ENCODE measurements at places on chromosomes 11 and 22.
A peak's percentile ranks its signal among the peaks of the same experiment; 100 is the strongest.

GRCh38 chr11:128834157-128834556, 32.9 kb downstream of the KCNJ1 start:
- no peak for DNase-seq

DNA sequence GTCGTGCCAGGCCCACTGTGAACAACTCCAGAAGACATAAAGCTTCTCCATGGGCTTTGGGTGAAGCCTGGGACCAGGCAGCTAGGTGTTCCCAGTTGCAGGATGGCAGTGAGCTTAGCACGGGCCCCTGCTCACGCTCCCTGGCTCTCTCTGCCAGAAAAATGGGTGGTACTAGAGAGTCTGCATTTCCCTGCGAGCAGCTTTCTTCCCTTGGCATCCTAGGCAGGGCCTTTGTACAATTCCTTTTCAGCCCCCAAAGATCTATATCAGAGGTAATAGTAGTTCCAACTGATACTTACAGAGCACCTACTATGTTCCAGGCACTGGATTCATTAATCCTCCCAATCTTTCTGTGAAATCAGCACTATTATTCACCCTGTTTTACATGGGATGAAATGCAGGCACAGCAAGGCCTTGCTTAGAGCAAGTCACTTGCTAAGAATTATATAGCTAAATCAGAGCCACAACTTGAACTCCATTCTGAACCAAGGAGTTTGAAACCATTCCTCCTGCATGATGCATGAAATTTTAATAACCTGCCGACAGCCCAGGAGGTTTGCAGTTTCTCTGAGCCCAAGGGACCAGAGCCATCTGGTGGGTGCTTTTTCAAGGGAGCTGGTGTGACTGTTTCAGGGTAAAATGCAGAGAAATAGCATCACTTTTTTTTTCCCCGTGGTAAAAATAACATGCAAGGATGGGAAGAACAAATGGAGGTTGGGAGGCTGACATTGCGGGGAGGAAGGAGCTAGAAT, 22.7 kb downstream of the NAV2 start:
- DNase-seq: no peak

- DNase-seq: no peak
These were observed 59.1 kb upstream of the TCF20 start for GRCh38 chr22:42329504-42329903.

GRCh38 chr22:32005453-32005852, 37.6 kb upstream of the SLC5A1 start:
- DNase-seq: peak; percentile 40

DNA sequence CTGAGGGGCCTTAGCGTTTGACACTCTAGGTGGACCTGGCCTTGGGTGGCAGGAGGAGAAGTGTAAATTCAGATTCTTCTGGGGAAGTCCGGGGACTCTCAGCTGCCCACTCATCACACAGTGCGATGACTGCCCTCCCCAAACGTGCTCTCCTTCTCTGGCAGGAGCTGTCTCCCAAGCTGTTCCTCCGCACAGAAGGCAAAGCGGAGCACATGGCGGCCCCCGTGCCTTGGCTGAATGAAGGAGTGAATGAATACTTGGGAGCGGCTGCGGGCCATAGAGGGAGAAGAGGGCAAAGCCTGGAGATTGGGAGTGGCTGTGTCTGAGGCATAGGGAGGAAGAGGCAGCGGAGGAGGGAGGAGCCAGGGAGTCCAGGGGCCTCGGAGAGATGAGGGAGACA, 6.9 kb upstream of the NAA40 start:
- no peak for DNase-seq

GRCh38 chr11:93082900-93083299, 113.4 kb downstream of the MTNR1B start:
- DNase-seq: no peak

GRCh38 chr11:16981651-16982194, 32.5 kb downstream of the PLEKHA7 start:
- DNase-seq: no peak

DNA sequence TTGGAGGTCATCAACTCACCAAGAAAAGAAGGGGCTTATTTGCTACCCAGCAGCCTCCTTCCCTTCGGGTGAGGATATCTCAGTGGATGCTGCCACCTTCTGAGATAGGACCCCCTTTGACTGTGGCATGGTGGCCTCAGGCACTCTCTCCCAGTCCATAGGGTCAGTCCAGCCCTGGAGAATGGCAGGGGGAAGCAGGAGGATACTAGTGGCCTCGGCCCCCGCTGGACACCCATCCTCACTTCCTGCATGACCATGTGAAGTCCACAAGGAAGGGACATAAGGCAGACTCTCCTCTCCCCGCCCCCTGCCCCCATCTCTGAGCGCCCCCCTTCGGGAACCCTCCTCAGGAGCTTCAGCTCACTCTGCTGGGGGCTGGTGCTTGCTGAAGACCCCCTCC, 24.4 kb downstream of the TPBGL start:
- no peak for DNase-seq

GRCh38 chr11:7546324-7546791, 32.6 kb downstream of the PPFIBP2 start:
- peak; percentile 95 for DNase-seq

GRCh38 chr22:45968003-45968650, 8.8 kb downstream of the WNT7B start:
- no peak for DNase-seq

GRCh38 chr11:65780770-65781151, at the start of gene AP5B1:
Gene AP5B1 (minus strand): TSS chr11:65780976. CDS start chr11:65780591, 385 bp downstream.
- DNase-seq: peak; percentile 33

GRCh38 chr11:69864686-69865661, 45.8 kb upstream of the FGF3 start:
- DNase-seq: no peak
